ENCODE measurements at places on chromosomes 6 and 20.

DNA sequence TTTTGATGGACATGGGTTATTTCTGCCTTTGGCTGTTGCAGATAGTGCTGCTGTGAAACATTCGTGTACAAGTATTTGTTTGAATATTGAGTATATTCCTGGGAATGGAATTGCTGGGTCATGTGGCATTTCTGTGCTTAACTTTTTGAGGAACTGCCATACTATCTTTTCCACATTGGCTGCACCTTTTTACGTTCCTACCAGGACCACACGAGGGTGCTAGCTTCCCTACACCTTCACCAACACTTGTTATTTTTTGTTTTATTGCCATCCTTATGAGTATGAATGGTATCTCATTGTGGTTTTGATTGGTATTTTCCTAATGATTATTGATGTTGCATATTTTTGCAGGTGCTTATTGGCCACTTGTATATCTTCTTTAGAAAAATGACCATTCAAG lies 47.8 kb upstream of the PLCG1 start:
- DNase-seq: no peak

- no peak for DNase-seq
Measured at GRCh38 chr6:112413780-112414179, 66.7 kb downstream of the RFPL4B start.

DNA sequence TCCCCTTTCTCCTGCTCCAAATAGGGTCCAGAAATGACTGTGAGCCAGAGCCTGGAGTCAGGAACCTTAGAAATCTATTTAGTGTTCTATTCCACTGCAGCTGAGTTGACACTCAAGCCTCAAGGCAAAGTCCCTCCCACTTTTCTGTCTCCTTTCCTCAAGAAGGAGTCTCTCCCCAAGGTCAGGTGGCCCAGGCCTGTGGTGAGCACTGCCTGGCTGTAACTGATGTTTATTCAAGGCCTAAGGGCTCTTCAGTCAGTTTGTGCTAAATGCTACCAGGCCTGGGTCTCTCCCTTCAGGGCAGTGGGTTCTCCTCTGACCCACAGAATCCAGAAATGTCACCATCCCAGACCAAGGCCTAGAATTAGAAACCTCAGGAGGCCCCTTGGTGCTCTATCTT lies 1042.9 kb upstream of the EPHA7 start:
- DNase-seq: no peak

- DNase-seq: no peak
Measured at GRCh38 chr6:144075875-144076274, 19.5 kb downstream of the SF3B5 start.

- peak; percentile 52 for DNase-seq
Measured at GRCh38 chr20:25632940-25633790, 9.4 kb upstream of the NANP start.

GRCh38 chr20:13874394-13875157 lies 89.7 kb downstream of the NDUFAF5 start:
- no peak for DNase-seq

DNA sequence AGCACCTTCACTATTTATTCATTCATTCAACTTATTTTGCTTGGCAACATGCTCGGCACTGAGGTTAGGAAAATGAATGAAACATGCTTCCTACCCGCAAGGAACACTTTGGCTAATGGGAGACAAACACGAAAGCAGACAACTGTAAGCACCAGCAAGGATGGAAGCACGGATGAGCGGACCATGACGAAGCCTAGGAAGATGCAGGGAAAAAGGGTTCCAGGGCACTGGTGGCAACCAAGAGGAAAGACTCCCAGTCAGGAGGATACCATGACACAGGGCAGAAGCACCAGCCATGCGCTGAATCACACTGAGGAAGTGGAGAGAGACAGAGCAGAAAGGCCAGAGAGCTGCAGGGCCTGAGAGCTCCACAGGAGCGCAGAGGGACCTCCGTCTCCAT lies 9.8 kb downstream of the PDE10A start:
- peak; percentile 67 for DNase-seq

DNA sequence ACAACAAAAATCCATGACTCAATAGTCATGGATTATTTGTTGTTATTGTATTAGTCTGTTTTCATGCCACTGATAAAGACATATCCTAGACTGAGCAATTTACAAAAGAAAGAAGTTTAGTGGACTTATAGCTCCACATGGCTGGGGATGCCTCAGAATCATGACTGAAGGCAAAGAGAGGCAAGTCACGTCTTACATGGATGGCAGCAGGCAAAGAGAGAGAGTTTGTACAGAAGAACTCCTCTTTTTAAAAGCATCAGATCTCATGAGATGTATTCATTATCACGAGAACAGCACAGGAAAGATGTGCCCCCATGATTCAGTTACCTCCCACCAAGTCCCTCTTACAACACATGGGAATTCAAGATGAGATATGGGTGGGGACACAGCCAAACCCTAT lies 144.3 kb upstream of the PLCB4 start:
- DNase-seq: no peak

DNA sequence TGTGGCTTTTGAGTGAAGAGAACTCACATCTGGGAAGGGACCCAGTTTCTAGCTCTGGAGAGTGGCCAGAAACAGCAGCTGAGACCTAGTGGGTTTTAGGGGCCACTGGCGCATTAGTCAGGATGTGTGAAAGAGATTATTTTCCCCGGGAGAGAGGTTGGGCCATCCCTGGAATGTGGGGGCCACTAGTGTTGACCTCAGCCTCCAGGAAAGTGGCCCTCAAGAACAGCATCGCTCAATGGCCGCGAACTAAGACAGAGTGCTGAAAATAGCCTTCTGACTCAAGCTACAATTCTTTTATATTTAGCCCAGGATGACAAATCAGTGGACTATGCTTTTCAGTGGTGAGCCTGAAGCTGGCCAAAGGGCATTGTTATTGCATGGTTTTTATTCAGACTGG lies 210.4 kb upstream of the RNF24 start:
- DNase-seq: peak; percentile 84

- DNase-seq: no peak
Measured at GRCh38 chr6:154751011-154751800, 18.0 kb downstream of the SCAF8 start.

GRCh38 chr6:155056756-155057155 lies 61.6 kb downstream of the TIAM2 start:
- DNase-seq: no peak

- DNase-seq: peak; percentile 45
Measured at GRCh38 chr6:64520050-64520449, 884.4 kb downstream of the PHF3 start.

- DNase-seq: no peak
Measured at GRCh38 chr20:23151008-23151703, 65.0 kb upstream of the CD93 start.

DNA sequence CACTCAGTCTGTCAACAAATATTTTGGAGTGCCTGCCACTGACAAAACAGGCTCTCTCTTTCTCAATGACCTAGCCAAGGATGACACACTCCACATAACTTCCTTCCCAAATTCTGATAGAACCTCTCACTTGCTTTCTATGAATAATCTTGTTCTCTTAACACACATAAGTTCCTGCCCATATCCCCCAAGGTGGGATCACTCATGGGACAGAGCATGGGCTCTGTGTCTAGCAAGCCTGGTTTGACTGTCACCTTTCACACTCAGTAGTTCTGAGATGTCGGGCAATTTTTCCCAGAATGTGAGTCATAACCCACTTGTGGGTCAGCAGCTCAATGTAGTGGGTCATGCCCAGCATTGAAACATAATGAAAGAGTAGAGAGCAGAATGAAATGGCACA lies 78.1 kb downstream of the LRFN2 start:
- no peak for DNase-seq

DNA sequence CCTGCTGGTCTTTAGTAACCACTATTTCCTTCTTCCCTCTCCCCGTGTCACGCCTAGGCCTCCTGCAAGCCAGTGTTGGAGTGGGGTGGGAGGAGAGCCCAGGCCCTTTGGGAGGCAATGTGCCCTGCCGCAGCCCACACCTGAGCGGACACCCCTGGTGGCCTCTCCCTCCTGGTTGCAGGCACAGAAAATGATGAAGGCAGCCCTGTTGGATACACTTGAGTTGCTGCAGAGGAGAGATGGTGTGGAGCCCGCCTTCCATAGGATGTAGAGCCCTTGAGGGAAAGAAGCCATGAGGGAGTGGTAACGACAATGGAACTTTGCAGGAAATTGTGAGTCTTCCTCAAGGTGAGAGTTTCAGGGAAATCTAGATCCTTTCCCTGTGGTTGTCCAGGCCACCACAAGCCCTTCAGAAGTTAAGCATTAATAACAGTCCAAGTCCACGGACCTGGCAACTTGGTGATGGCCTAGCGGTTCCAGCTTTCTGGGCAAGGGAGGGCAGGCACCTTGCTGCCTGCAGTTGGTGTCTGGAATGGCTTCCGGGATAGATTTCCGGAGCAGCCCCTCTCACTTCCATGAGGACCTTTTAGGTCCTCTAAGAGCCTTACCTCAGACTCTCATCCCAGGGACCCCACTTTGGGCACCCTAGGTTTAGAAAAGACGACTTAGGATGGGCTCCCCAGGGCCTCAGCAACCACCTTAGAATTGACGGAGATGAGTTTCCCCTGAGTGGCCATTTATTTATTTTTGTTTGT lies 67.3 kb upstream of the NXT1 start:
- DNase-seq: no peak

- peak; percentile 66 for DNase-seq
Measured at GRCh38 chr6:17042422-17043147, 59.3 kb upstream of the STMND1 start.

GRCh38 chr20:37245216-37246150 lies 16.1 kb downstream of the GHRH start:
- no peak for DNase-seq

- DNase-seq: no peak
Measured at GRCh38 chr6:150899231-150899630, 33.7 kb downstream of the MTHFD1L start.

GRCh38 chr6:169082817-169083507 lies 170.7 kb downstream of the THBS2 start:
- DNase-seq: no peak

- no peak for DNase-seq
Measured at GRCh38 chr6:24064106-24064505, 61.9 kb upstream of the NRSN1 start.

GRCh38 chr6:142887517-142887916 lies 57.5 kb downstream of the HIVEP2 start:
- no peak for DNase-seq

DNA sequence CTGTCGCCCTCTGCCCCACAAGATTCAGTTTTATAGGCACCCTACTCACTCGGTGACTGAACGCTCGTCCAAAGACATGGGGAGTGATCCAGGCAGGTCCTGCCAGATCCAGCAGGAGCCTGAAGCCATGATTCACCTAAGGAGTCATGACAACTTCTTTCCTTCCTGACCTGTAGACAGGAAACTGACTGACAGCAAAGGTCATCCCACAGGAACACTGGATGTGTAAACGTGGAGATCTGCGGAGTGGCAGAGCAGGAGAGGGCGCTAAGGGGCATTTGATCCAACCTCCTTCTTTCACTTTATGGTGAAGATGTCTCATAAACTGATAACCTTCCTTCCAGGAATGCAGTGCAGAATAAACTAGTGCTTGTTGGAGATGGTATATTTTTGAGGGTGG lies 192.2 kb downstream of the GJA10 start:
- peak; percentile 45 for DNase-seq

DNA sequence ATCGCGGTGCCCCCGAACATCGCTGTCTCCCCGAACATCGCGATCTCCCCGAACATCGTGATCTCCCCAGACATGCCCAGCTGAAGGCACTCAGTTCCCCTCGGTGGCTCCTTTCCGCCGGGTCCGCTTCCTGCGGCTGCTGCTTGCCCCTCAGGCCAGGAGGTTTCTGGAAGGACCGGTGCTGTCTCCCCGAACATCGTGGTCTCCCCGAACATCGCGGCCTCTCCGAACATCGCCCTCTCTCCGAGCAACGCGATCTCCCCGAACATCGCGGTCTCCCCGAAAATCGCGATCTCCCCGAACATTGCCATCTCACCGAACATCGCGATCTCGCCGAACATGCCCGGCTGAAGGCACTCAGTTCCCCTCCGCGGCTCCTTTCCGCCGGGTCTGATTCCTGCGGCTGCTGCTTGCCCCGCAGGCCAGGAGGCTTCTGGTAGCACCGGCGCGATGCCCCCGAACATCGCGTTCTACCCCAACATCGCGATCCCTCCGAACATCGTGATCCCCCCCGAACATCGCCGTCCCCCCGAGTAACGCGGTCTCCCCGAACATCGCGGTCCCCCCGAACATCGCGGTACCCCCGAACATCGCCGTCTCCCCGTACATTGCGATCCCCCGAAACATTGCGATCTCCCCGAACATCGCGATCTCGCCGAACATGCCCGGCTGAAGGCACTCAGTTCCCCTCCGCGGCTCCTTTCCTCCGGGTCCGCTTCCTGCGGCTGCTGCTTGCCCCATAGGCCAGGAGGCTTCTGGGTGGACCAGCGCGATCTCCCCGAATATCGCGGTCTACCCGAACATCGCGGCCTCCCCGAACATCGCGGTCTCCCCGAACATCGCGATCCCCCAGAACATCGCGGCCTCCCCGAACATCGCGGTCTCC lies 808 bp downstream of the ULBP1 start:
- peak; percentile 17 for DNase-seq

DNA sequence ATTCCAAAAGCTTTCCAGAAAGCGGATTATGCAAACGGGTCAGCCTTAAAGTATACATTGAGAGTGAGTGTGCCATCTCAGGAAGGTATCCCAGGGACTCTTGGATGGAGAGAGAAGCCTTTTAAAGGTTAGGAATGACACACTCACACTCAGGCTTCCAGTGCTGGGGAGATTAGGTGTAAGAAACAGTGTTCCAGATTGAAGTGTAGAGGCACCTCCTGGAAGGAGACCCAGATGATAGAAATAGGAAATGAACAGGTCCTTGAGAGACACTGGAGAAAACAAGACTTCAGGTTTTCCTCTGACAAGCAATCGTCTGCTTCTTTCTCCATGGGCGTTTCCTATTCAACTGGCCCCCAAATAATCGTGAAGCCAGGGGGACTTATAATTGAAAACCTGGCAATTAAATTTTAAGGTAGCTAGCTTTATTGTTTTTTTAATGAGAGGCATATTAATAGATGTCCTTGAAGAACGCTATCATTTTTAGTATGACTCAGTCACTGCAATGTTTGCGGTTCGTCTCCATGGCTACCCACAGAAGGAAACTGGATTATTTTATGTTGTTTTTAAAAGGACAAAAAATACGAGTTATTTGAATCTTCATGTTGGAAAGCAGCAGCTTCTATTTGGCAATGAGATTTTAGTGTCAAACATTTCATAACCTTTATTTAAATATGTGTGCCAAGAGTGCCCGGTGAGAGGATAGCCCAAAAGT lies 85.3 kb downstream of the TRMT6 start:
- peak; percentile 78 for DNase-seq

GRCh38 chr6:73691512-73691911 lies 4.5 kb upstream of the CD109 start:
- DNase-seq: no peak

- DNase-seq: no peak
Measured at GRCh38 chr20:9408422-9409300, 105.7 kb upstream of the LAMP5 start.

DNA sequence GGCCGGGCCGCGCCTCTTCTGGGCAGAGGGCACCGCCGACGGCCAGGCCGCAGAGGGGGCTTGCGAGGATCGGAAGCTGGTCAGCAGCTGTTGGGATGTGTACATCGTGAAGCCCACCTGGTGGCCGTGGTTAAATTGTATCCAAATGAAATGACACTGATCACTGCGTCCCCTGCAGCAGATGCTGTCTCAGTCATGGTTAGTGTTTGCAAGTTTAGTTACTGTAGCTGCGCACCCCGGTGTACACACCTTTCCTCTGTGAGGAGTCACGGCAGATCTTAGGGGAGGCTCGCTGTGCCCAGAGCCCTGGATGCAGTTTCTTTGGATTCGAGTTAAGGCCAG lies 653 bp downstream of the NAA20 start:
- peak; percentile 30 for DNase-seq

GRCh38 chr6:135851442-135852271 lies at the start of gene PDE7B:
Gene PDE7B, plus strand, starts transcription at chr6:135851701.
- peak; percentile 90 for DNase-seq
